ENCODE measurements at places on chromosomes 12 and 14.

- H3K36me3 ChIP-seq, result no peaks in the 10 kb centered on the region
- no peaks in the 10 kb centered on the region for H3K4me1 ChIP-seq
These were observed 194.8 kb downstream of the CACNA1C start for GRCh38 chr12:2247596-2247995.

- H3K27me3 ChIP-seq, result no peaks in the 10 kb centered on the region
- H3K4me1 ChIP-seq, result peaks cover 2% of the 10 kb centered on the region
- H3K36me3 ChIP-seq, result no peaks in the 10 kb centered on the region
- H3K4me3 ChIP-seq, result no peak overlapping the region
- H3K27ac ChIP-seq, result no peak overlapping the region
- peak; percentile 50 for DNase-seq
These were observed 33.6 kb upstream of the PCNX1 start for GRCh38 chr14:70873627-70874026.

- DNase-seq, result no peak
- H3K27me3 ChIP-seq, result no peaks in the 10 kb centered on the region
- no peaks in the 10 kb centered on the region for H3K36me3 ChIP-seq
- H3K4me1 ChIP-seq, result no peaks in the 10 kb centered on the region
- no peak overlapping the region for H3K4me3 ChIP-seq
These were observed 203.6 kb downstream of the EFCAB11 start for GRCh38 chr14:89750908-89751392.

- H3K27ac ChIP-seq, result peak overlapping the region; percentile 89
- peak; percentile 78 for DNase-seq
- no peaks in the 10 kb centered on the region for H3K27me3 ChIP-seq
These were observed 16.1 kb upstream of the PLEKHG6 start for GRCh38 chr12:6294156-6295093.

DNA sequence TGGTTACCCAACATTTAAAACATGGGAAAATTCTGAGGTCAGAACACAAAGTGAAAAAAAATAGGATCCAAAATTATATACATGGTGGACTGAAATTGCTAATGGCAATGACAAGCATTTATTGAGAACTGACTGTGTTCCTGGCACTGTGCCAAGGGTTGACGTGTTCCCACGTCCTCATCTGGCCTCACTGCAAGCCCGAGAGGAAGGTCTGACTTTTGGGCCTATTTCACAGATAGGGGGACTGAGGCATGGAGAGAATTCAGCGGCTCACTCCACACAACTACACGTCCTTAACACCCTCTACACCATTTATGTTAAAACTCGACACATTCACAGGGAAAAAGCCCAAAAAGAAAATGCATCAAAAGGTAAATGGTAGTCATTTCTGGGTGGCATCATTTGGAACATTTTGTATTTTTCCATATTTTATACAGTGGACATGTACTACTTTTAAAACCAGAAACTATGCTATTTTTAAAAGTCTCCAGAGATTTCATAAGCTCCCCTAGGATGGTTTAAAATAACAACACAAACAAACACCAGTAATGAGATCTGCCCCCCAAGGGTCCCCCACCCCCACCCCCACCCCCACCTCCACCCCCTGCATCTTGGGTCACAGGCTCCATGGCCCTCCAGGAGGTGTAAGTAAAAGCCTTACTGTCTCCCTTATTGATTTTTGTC lies 27.7 kb downstream of the CLMN start:
- H3K4me3 ChIP-seq, result no peak overlapping the region
- peaks cover 17% of the 10 kb centered on the region for H3K27me3 ChIP-seq
- peaks cover 13% of the 10 kb centered on the region for H3K4me1 ChIP-seq

- no peaks in the 10 kb centered on the region for H3K27me3 ChIP-seq
- DNase-seq, result no peak
- H3K27ac ChIP-seq, result no peak overlapping the region
These were observed 13.5 kb downstream of the WNT5B start for GRCh38 chr12:1642513-1642912.

- H3K27me3 ChIP-seq, result peaks cover 4% of the 10 kb centered on the region
- H3K4me1 ChIP-seq, result peaks cover 9% of the 10 kb centered on the region
- DNase-seq, result no peak
- H3K4me3 ChIP-seq, result no peak overlapping the region
- no peak overlapping the region for H3K27ac ChIP-seq
These were observed 25.0 kb upstream of the NR1H4 start for GRCh38 chr12:100448656-100449055.

- DNase-seq, result no peak
- no peaks in the 10 kb centered on the region for H3K27me3 ChIP-seq
- no peak overlapping the region for H3K27ac ChIP-seq
- no peaks in the 10 kb centered on the region for H3K36me3 ChIP-seq
- H3K4me1 ChIP-seq, result peaks cover 12% of the 10 kb centered on the region
These were observed 38.2 kb upstream of the SNX6 start for GRCh38 chr14:34668111-34668510.

DNA sequence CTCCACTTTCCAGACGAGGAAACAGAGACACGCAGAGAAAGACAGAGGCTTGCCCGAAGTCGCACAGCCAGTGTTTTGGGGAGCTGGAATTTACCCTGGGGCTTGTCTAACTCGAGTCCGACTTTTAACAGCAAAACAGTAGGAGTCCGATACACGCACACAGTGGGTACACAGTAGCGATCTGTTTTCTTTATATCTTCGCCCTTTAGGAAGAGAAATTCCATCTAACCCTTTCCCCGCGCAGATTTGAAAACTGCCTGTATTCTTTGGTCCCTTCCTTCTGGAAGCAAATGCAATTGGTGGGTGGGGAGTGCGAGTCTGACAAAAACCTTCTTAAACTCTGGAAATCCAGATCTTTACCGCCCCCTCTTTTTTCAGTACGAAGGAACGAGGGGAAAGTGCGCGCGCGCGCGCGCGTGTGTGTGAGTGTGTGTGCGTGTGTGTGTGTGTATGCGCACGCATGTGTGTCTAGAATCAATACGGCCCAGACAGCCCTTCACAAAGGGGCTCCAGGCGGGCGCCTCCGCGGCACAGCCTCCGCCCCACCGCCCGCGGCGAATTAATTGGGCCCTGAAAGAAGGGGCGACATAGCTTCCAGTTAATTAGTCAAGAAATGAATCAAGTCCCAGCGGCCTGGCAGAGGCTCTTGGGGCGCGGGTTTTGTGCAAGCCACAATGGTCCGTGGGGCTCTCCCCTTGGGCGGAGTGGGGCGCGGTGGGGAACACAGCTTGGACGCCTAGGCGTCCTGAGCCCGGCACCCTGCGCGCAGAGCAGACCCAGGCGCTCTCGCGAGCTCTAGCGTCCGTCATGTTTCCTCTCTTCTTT lies 14.0 kb upstream of the TBX3 start:
- peaks cover 6% of the 10 kb centered on the region for H3K4me1 ChIP-seq
- peaks cover 100% of the 10 kb centered on the region for H3K27me3 ChIP-seq
- no peak overlapping the region for H3K27ac ChIP-seq
- H3K36me3 ChIP-seq, result no peaks in the 10 kb centered on the region
- no peak overlapping the region for H3K4me3 ChIP-seq
- DNase-seq, result no peak

DNA sequence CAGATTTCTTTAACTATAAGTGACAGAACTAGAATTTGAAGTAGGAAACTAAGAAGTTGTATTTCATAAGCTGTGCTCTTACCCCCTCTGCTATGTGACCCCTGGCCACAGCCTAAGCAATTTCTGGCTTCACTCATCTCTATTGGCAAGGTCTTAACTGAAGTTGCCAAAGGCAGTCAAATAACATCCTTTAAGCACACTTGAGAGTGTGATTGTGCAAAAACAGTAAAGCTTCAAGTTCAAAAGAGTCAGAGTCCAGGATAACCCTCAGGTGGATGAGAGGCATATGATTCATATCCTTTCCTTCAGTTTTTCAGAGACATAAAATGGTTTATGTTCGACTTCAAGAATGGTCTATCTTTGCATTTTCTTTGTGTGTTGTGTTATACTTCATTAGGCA lies 45.2 kb downstream of the GRIP1 start:
- no peaks in the 10 kb centered on the region for H3K4me1 ChIP-seq
- DNase-seq, result no peak
- no peak overlapping the region for H3K27ac ChIP-seq
- H3K27me3 ChIP-seq, result no peaks in the 10 kb centered on the region
- H3K36me3 ChIP-seq, result no peaks in the 10 kb centered on the region

- DNase-seq, result no peak
- H3K36me3 ChIP-seq, result no peaks in the 10 kb centered on the region
- no peak overlapping the region for H3K4me3 ChIP-seq
- H3K4me1 ChIP-seq, result no peaks in the 10 kb centered on the region
- no peaks in the 10 kb centered on the region for H3K27me3 ChIP-seq
These were observed 192.8 kb downstream of the GRIN2B start for GRCh38 chr12:13788626-13789025.

DNA sequence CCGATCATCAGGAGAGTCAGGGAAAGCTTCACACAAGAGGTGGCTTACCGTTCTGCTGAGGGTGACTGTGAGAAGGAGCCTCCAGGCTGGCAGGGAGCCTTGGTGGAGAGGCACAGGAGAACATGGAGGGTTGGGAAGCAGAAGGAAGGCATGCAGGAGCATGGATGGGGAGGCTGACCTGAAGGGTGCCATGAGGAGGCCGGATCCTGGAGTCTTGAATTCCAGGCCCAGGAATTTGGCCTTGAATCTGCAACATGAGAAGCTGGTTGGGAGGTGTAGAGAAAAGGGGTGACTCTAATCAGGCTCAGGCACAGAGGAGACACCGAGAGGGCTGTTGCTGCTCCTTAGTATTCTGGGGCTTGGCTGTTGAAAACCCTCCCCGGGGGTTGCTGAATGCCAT lies 130.2 kb downstream of the PELI2 start:
- H3K4me1 ChIP-seq, result no peaks in the 10 kb centered on the region
- DNase-seq, result no peak
- H3K36me3 ChIP-seq, result peaks cover 2% of the 10 kb centered on the region
- H3K4me3 ChIP-seq, result no peak overlapping the region
- H3K27me3 ChIP-seq, result no peaks in the 10 kb centered on the region
- H3K27ac ChIP-seq, result peak overlapping the region; percentile 22

GRCh38 chr12:118560733-118561132 lies 184.4 kb downstream of the SUDS3 start:
- DNase-seq, result no peak
- no peaks in the 10 kb centered on the region for H3K4me1 ChIP-seq
- H3K4me3 ChIP-seq, result no peak overlapping the region

GRCh38 chr14:36524220-36524837 lies 4.3 kb upstream of the NKX2-1 start:
- H3K36me3 ChIP-seq, result no peaks in the 10 kb centered on the region
- H3K27ac ChIP-seq, result no peak overlapping the region
- peaks cover 21% of the 10 kb centered on the region for H3K4me1 ChIP-seq
- peaks cover 46% of the 10 kb centered on the region for H3K27me3 ChIP-seq

DNA sequence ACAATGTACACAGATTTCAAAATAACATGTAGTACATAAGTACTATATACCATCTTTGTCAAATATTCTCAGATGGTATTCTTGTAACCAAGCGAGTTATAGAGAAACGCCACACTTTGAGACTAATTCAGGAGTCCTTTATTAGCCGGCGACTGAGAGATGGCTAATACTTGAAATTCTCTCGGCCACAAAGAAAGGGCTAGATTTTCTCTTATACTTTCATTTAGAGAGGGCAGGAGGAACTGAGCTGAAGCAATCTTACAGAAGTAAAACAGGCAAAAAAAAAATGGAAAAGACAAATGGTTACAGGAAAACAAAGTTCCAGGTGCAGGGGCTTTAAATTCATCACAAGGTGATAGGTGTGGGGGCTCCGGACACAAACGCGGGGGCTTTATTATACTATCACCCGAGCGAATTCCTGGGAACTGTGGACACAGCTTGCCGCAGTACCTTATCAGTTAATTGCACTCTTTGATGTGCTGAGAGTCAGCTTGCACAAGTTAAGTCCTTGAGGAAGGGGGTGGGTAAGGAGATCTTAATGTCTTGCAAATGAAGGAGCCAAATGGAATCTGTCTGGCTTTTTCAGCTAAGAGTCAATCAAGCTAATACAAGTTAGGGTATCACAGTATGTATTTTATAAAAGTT lies 382.3 kb downstream of the KCNH5 start:
- no peaks in the 10 kb centered on the region for H3K36me3 ChIP-seq
- no peaks in the 10 kb centered on the region for H3K4me1 ChIP-seq
- H3K27me3 ChIP-seq, result no peaks in the 10 kb centered on the region

GRCh38 chr12:89411846-89412245 lies 59.5 kb upstream of the DUSP6 start:
- H3K4me3 ChIP-seq, result no peak overlapping the region
- DNase-seq, result no peak
- H3K27me3 ChIP-seq, result no peaks in the 10 kb centered on the region
- no peak overlapping the region for H3K27ac ChIP-seq
- no peaks in the 10 kb centered on the region for H3K4me1 ChIP-seq
- H3K36me3 ChIP-seq, result no peaks in the 10 kb centered on the region

- no peaks in the 10 kb centered on the region for H3K27me3 ChIP-seq
- no peaks in the 10 kb centered on the region for H3K4me1 ChIP-seq
- no peaks in the 10 kb centered on the region for H3K36me3 ChIP-seq
- H3K4me3 ChIP-seq, result no peak overlapping the region
- no peak for DNase-seq
These were observed 211.9 kb upstream of the LHX5 start for GRCh38 chr12:113683574-113683973.

GRCh38 chr14:34122081-34122480 lies 171.2 kb upstream of the EGLN3 start:
- H3K4me3 ChIP-seq, result no peak overlapping the region
- H3K27me3 ChIP-seq, result no peaks in the 10 kb centered on the region
- no peak overlapping the region for H3K27ac ChIP-seq
- H3K36me3 ChIP-seq, result no peaks in the 10 kb centered on the region
- peak; percentile 14 for DNase-seq

GRCh38 chr12:107402041-107403022 lies 283.3 kb upstream of the PWP1 start:
- peak; percentile 72 for DNase-seq
- no peak overlapping the region for H3K4me3 ChIP-seq

GRCh38 chr14:71116568-71117122 lies 209.4 kb downstream of the PCNX1 start:
- no peak overlapping the region for H3K27ac ChIP-seq
- peaks cover 9% of the 10 kb centered on the region for H3K36me3 ChIP-seq
- H3K4me1 ChIP-seq, result no peaks in the 10 kb centered on the region
- no peak for DNase-seq
- no peak overlapping the region for H3K4me3 ChIP-seq

GRCh38 chr14:100708425-100709288 lies 18.0 kb upstream of the DLK1 start:
- no peaks in the 10 kb centered on the region for H3K36me3 ChIP-seq
- H3K27me3 ChIP-seq, result no peaks in the 10 kb centered on the region

DNA sequence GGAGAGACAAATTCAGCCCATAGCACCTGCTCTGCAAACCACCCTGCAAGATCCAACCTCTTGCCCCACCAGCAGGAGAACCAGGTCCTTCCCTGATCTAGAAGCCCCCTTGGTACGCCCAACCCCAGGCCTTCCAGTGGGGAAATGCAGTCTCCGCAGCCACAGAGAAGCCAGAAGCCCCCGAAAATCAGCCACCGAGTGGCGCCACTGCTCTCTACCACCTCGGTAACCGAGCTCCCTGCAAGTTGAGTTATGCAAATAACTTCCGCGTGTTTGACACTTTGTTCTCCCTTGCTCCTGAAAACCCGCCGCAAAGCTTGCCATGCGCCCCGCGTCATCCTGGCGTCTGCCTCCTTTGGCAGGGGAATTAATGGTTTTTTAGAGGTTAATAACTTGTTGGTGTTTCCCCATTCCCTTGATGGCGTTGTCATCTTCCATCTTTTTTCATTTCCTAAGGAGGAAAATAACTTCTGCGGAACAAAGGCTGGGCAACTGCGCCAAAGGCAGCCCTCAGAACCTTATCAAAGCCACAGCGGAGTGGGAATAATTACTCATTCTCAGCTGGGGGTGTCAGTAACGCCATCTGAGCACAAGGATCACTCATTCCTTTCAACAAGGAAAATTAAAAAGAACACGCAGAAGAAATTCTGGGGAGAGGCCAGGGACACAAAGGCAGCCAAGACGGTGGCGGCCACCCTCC lies 60.4 kb downstream of the FZD10 start:
- no peak overlapping the region for H3K27ac ChIP-seq
- H3K27me3 ChIP-seq, result peaks cover 34% of the 10 kb centered on the region
- H3K4me3 ChIP-seq, result no peak overlapping the region
- no peaks in the 10 kb centered on the region for H3K4me1 ChIP-seq
